ENCODE measurements at places on chromosomes 1 and 21.
A peak's percentile ranks its signal among the peaks of the same experiment; 100 is the strongest.

DNA sequence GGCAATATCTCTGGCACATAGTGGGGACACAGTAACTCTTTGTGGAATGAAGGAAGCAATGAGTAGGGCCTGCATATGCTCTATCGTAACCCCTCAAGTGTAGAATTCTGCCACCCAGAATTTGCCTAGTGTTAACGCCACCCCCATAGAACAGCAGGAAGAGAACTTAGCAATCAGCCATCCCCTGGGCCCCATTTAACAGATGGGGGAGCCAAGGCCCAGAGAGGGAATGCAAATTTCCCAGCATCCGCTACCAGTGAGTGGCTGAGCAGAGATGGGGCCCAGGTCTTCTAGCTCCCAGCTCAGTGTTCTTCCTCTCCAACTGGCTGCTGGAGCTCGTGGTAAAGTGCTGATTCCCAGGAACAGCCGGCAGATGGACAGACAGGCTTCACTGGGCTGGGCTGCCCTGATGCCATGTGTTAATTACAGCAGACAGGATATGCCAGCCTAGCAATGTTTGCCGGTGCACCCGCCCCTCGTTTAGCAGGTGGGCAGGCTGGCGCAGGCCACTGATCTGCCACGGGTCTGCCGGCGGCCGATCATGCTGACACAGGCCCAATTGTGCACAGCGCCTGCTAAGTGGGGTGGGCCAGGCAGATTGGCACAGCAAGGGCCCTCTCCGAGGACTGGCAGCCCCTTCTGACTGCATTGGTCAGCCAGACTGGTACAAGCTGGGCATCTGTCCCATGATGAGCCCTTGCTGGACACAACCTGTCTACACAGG, 171.9 kb downstream of the IGSF21 start:
- no peak for DNase-seq

GRCh38 chr1:26854906-26855305, 8.0 kb upstream of the SFN start:
- DNase-seq, result no peak

DNA sequence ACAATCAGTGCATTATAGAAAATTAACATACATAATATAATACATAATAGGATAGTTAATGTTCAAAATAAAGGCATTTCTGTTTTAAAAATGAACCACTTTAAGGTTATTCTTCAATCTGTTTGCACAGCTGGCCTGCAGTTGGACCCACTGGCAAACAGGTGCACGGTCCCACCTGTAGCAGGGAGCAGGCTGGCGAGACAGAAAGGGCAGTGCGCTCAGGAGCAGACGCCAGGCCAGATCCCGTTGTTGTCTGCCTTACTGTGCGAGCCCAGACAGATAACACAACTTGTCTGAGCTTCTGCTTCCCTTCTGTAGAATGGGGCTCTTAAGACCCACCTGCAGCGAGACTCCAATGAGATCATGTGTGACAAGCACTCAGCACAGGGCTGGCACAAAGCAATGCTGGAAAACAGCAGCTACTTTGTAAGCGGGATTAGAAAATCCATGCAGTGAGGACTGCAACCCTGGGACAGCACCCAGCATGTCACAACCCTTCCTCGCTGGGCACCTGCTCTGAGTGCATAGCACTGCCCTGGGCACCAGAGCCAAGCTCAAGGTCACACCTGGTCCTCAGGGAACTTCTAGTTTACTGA, 33.5 kb downstream of the VPS26C start:
- DNase-seq, result no peak

DNA sequence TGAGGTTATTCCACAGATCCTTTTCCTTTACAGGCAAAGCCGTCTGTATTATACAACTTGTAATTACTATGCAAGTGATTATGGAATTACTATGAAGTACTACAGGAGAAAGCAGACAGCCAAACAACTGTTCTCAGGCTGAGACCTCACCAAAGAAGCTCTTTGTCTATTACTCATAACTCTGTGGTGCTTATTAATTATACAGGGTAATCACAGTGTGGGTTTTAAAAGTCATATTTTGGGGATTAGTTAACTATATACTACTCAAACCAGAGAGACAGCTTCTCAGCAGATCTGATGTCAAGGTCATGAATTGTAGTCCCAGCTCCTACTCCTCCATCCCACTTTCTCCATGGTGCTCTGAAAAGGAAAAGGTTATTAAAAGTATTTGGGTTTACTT, 49.6 kb downstream of the CTTNBP2NL start:
- no peak for DNase-seq

DNA sequence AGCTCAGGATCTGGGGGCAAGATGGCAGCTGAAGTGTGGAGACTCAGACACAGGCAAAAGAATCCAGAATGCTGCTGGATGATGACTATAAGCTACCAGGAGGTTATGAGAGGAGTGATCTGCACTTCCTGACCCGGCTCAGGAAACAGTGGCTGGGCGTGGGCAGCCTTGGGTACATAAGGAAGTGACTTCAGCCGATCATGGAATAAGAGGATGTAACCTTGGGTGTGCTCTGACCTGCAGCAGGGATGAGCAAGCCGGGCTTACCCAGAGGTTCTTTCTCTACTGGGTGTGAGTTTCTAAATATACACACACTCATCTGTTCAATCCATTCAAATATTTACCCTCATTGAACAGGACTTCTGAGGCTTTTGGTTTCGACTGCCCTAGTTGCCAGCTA, 62.7 kb downstream of the CD34 start:
- DNase-seq, result no peak

GRCh38 chr1:184813528-184814089, 59.0 kb upstream of the EDEM3 start:
- no peak for DNase-seq

DNA sequence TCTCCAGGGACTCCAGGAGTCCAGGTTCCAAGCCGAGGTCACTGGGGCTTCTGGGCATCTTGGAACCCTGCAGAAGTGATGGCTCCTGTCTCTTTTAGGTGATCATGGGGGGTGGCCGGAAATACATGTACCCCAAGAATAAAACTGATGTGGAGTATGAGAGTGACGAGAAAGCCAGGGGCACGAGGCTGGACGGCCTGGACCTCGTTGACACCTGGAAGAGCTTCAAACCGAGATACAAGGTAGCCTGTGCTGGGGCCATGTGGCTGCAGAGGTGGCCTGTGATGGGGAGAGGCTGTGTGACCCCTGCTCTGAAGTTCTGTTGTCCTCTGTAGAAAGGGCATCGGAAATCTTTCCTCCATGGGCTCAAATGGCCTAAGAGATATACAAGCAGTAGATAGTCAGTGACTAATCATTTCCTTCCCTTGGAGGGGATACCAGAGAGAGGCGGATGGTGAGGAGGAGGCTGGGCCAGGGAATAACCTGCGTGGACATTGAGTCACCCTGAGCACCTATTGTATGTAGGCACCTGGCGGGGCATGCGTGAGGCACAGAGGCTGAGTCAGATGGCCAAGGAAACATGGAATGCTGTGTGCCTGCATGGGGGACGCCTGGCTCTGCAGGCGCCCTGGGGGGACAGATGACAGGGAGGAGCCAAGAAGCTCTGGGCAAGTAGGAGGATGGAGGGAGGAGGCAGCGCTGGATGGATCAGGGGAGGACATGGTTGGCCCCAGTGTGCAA, 59.0 kb downstream of the ALPL start:
- no peak for DNase-seq

DNA sequence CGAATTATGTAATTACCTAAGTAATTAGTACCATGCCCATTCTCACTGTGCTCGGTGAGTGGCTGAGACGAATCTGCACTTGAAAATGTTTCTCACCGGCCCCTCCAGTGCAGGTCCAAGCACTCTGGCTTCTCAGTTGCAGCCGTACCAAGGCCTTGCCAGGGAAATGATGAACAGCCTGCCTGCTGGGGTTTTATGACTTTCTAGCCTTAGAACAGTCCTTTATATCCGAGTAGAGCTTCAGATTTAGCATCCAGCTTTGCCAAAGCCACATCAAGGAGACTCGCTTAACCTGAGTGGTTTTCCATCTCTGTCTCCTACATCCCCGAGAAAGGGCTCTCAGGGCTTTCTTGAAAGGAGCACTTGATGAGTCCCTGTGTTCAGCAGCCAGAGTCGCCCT, 83.4 kb downstream of the GREM2 start:
- DNase-seq, result no peak

GRCh38 chr1:107914119-107914765, 50.7 kb downstream of the VAV3 start:
- DNase-seq, result no peak

DNA sequence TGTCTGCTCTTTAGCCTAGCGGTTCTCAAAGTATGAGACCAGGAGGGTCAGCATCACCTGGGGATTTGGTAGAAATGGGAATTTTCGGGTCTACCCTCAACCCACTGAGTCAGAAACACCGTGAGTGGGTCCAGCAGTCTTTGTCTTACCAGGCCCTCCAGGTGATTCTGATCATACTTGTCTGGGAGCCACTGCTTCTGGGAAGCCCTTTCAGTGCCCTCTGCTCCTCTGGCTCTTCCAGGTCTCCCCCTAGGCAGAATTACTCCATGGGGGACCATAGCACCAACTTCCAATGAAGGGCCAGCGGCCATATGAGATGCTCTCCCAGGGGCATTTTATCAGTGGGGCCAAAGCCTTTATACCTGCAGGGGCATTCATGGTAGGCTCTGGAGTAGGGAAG, 81.0 kb upstream of the ETV3 start:
- DNase-seq, result no peak

- DNase-seq, result no peak
Measured at GRCh38 chr1:101089613-101090338, 64.2 kb upstream of the DPH5 start.

- no peak for DNase-seq
Measured at GRCh38 chr1:165869343-165869742, 41.9 kb downstream of the UCK2 start.

GRCh38 chr1:213291526-213291925, 240.5 kb downstream of the RPS6KC1 start:
- no peak for DNase-seq

GRCh38 chr21:34181431-34182039, 108.2 kb downstream of the MRPS6 start:
- peak; percentile 89 for DNase-seq

DNA sequence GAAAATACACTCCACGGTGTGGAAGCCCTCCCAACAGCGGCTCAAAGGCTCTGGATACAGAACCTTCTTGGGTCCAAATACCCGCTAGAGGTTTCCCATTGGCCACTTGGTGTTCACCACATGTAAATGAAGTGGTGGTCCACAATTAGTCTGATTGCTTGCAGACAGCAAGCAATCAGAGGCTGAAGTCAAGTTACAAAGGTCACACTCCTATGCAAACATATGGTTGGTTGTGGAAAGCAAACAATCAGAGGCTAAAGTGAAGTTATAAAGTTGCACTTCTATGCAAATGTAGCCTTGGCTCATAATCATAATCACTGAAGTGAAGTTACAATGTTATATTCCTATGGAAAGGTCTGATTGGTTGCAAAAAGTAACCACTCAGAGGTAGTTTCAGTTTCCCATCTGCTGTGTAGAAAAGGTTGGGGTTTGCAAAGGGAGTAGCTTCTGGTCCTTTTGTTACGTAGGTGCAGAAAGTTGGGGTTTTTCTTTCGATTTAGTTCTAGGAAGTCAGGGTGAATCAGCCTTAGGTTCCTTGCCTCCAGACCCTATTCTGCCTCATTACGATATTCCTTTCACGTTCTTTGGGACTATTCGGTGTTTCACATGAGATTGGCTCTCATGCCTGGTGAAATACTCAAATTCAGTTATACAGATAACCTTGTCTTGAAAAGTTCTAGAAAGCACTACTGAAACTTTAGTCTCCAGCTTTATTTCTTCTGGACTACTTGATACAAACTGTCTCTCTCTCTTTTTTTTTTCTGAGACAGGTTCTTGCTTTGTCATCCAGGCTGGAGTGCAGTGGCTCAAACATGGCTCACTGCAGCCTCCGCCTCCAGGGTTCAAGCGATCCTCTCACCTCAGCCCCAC, 36.7 kb upstream of the MTF2 start:
- DNase-seq, result no peak

DNA sequence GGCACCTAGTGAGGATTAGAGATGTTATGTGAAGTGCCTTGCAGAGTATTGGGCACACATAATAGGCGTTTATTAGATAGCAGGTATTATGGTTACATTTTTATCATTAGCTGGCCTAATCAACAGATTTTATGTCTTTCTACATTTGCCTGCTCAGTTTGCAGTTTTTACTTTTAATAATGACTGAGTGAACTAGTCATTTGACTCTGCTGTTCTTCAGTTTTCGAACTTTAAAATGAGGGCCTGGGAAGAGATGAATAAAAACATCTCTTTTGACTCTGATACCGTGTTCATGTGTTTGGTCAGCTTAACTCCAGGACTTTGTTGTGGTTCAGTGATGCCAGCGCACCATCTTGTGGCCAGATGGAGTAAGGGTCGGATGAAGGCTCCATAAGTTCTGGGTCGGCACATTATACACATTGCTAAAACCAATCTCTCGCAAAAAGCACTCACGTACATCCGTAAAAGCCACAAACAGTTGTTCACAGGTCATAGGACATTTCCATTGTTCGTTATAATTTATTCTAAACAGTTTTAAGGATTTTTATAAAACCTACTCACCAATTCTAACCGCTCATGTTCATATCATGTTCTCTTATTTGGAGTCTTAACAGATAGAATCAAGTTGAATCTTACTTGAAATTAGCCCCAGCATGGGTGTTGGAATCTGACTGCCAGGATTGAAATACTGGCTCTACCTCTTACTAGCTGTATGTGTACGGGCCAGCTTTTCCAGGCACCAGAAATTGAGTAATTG, 78.4 kb upstream of the GPR88 start:
- peak; percentile 52 for DNase-seq

- DNase-seq, result no peak
Measured at GRCh38 chr1:235552146-235552716, 48.0 kb upstream of the B3GALNT2 start.

- no peak for DNase-seq
Measured at GRCh38 chr1:101389547-101389929, 152.7 kb downstream of the S1PR1 start.

DNA sequence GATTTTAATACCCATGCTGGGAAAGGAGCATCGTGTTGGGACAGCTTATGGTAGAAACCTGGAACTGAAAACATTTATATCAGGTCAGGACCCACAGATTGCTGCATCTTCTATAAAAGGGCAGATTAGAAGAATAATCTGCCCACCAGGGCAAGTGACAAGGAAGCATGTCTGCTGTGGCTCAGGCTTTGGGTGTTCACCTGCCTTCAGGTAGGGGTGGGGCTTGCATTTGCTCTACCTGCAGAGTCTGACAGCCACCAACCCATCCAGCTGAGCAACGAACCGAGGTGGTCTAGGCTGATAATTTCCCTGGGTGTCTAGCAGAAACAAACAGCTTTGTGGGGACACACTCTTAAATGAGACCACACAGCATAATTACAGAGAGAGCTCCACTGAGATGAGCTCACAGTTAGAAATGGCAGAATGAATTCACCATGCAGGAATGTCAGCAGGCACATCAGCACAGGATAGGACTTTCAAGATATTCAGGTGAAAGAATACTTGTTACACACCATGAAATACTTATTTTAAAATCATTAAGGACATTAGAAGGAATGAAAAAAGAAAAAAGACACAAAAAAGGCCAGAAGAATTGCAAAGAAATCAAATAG, 36.1 kb upstream of the B3GALT5 start:
- DNase-seq, result no peak

All from COLO829 (cell line).